Neural progenitor cell (in vitro differentiated cells): ENCODE measurements at places on chromosomes 2 and 18.

- DNase-seq, result no peak
These were observed 281.0 kb downstream of the AFF3 start for GRCh38 chr2:99861376-99861760.

- DNase-seq, result no peak
These were observed 771.2 kb upstream of the LINC00305 start for GRCh38 chr18:64919971-64920570.

GRCh38 chr2:35585972-35586371, 769.6 kb upstream of the CRIM1 start:
- peak; percentile 4 for DNase-seq

- DNase-seq, result peak; percentile 68
These were observed 112.2 kb downstream of the OSBPL6 start for GRCh38 chr2:178306352-178307073.

DNA sequence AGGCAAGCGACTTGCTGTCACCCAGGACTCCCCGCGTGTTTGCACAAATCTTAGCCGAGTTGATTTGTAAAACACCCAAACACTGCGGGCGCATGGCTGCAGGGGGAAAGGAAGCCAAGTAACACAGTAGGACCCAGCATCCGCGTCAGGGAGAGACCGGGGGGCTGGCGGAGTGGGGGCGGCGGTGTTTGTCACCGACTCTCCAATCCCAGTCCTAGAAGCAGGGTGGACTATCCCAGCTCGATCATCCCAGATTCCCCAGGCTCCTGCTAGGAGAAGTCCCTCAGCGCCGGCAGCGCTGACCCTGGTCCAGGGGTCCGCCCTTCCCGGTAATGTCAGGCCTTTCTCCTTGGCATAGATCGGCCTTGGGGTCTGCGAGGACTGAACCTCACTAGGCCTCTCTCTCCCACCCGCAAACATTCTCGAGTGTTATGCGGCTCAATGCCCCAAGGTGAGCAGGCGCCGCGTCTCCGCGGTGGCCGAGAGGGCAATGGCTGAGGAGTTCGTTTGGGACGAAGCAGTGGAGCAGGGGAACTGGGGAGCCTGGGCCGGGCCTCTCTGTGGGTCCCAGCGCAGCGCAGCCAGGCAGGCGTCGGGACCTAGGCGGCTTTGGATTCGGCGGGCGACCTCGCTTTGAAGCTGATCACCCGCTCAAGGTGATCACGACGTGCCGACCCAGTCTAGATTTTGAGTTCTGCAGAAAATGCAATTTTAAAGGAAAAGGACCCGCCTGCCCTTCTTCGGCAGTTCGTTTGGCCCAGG, 1.5 kb upstream of the GDF7 start:
- DNase-seq, result peak; percentile 43

GRCh38 chr2:167681234-167682015, 566.0 kb downstream of the STK39 start:
- no peak for DNase-seq

GRCh38 chr2:24429197-24430074, 61.6 kb upstream of the NCOA1 start:
- no peak for DNase-seq
